Neural progenitor cell (in vitro differentiated cells): ENCODE measurements at places on chromosomes 5 and 9.

DNA sequence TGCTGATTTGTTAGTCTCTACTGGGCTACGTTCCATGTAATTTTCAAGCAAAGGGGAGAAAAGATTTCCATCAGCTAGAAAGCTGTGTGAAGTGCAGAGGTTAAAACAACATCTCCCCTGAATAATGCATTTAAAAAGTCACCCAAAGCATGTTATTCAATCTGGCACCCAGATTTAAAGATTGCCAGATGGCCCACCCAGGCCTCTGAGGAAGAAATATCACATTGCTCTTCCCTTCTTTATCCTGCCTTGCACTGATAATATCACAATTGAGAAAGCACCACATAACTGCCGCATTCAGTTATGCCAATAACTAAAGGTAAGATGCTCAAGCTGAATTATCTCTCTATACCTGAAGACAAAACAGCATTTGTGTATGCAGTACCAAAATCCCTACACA, 119.4 kb upstream of the PUM3 start:
- no peak for DNase-seq

DNA sequence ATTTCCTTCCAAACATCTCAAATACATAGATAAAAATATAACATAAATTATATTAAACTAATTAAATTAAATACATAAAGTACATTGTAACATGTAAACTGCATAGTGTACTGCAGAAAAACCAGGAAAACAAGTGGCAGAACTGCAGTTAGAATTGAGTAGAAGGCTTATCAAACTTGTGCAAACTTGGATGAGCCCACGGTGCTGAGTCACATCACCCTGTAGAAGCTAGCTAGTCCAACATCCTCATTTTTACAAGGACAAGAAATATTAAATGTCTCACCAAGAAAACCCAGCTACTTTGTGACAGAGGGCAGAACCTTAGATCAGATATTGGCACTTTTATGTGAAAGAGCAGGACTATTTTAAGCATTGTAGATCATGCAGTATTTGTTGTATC, 807.9 kb upstream of the NUDT12 start:
- no peak for DNase-seq

- DNase-seq: no peak
Measured at GRCh38 chr9:114371973-114372917, 15.5 kb downstream of the AKNA start.

DNA sequence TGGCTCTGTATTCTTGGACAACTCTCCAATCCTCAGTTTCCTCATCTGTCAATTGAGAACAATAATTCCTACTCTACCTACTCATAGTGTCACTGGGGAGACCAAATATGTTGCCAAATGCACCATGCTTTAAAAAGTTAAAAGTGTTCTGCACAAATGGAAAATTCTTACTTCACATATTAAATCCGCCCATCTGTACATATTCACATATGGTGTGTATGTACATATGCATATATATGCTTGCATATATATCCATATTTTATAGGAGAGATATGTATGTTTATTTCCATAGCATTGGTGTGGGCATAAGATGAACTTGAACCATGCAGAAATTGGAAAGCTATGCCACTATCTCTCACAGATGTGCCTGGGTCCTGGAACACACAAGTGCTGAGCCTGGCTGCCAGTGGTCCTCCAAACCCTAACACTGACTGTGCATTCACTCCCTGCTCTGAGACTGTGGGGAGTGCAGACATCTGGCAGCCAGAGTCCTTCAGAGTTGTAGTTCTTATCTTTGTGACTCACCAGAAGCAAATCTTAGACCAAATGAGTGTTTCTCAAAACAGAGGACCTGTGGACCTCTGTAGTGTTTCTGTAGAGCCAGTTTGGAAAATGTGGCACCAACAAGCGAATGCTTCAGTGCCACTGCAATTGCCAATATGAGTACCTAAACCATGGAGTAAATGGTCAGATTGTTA, 168.7 kb downstream of the GRIA1 start:
- DNase-seq: no peak

DNA sequence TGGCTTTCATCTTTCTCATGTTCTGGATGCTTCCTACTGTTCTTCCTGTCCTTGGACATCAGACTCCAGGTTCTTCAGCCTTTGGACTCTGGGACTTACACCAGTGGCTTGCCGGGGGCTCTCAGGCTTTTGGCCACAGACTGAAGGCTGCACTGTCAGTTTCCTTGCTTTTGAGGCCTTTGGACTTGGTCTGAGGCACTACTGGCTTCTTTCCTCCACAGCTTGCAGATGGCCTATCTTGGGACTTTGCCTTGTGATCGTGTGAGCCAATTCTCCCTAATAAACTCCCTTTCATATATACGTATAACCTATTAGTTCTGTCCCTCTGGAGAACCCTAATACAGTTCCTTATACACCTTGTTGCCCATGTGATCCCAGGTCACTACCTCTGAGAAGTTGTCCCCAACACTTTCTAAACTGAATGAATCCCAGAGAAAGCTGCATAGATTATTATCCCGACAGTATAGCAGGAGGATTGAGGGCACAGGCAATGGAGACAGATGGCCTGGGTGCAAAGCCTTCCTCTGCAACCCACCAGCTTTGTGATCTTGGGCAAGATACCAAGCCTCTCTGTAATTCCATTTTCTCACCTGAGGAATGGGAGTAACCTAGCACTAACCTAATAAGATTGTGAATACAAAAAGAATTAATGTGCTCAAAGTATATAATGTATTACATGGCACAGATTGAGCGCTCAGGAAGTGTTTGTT, 449.6 kb upstream of the BRINP1 start:
- no peak for DNase-seq

GRCh38 chr5:93343570-93343969, 237.4 kb downstream of the NR2F1-AS1 start:
- no peak for DNase-seq

DNA sequence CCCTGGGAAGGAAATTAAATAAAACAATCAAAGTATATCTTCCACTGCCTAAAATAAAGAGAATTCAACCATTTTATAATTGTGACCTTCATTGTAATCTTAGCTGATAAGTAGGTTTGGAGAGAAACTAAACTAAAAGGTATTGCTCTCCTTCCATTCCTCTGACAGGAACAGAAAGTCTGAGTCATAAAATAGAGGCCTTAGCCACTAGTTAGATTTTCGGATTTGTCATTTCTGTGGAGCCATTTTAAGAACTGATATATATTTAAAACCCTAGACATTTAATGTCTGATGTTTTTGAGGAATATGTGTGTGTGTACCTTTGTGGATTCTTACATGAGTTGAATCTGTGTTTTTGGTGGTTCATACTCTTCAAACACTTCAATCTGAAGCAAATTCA, 11.8 kb upstream of the TMC1 start:
- no peak for DNase-seq

- DNase-seq: no peak
Measured at GRCh38 chr5:61311836-61312808, 19.9 kb upstream of the ZSWIM6 start.
